ENCODE measurements at places on chromosomes 5 and 9.

- DNase-seq = no peak
Measured at GRCh38 chr5:172878933-172879752, 45.1 kb downstream of the ERGIC1 start.

DNA sequence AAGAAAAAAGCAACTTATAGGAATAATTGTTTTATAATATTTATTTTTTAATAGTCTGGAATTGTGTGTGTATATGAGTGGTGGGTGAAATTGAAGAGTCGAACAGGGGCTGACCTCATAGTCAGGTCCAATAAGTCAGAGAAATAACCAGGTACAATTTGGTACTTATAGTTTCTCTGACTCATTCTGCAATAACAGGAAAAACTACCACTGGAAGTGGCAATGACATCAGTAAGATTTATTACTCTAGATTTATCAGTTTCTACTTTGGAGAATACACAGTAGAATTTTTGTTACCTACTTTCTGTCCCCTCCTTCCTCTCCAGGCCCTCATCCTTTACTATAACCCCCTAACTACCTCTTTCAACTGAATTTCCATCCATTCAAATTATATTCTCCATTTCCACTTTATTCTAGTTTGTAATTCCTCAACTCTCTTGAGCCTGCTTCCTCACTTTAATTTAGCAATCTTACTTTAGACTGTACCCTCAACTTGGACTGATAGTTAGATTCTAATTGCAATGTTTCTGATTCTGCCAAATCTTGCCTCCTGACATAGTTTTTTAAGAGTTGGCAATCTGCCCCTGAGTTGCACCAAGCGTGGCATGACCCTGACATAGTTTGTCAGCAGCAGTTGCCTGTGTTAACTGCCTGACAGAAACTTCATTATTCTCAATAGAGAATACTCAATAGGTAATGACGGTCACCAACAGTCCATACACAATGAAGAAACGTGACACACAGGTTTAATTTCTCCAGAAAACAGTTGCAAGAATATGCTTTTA lies 475.3 kb upstream of the RIOK2 start:
- DNase-seq = no peak

DNA sequence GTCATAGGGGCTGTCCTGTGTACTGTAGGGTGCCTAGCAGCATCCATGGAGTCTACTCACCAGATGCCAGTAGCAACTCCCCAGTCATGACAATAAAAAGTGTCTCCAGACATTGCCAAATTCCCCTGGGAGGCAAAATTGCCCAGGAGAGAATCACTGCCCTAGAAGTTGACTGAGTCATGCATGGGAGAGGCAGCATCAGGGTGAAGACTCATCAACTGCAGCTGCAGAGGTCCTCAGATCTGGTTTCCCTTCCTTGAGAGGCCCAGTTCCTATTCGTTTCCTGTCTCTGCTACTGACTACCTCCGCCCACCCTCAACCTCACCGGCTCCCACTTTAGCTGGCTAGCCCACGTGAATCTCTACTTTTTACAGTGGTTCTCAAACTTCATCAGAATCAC lies 88.6 kb upstream of the AGXT2 start:
- no peak for DNase-seq

GRCh38 chr5:158287643-158288271 lies 428.8 kb upstream of the CLINT1 start:
- DNase-seq = no peak

GRCh38 chr5:107090506-107090905 lies 580.2 kb downstream of the EFNA5 start:
- no peak for DNase-seq

DNA sequence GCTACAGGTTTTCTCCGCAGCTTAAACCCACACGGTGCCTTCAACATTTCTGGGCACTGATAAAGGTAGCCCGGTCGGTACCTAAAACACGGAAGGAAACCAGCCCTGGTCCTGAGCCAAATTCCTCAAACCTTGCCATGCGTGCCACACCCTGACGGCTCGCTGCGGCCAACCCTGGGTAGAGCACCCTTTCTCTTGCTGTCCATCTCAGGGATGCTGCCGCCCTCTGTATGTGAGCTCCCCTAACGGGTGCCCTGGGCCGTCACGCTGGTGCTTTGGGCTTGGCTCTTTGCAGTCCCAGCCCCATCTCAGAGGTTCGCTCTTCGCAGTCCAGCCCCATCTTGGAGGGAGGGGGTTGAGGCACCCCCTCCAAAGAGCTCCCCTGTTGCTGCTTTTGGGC lies 43.9 kb downstream of the PNPLA7 start:
- DNase-seq = no peak

- DNase-seq = no peak
Measured at GRCh38 chr9:3884736-3885135, 358.9 kb upstream of the RFX3 start.

GRCh38 chr9:37669232-37669631 lies 18.5 kb downstream of the FRMPD1 start:
- no peak for DNase-seq

DNA sequence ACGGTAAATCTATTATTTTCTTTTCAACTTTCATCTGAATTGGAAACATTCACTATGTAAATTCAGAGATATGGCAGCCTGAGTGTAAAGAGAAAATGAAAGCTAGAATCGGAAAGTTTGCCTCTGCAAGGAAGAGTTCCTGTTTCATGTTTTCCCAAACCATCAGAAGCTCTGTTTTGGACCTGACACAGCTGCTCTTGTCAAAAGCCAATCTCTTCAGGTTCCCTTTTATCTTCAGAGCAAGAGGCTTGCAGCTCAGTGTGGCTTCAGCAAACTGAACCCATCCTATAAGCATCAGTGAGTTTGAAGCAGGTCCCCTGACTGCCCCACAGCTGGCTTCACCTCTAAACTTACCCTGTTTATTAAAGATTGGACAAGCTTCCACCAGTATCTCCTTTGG lies 1099.7 kb downstream of the DTWD2 start:
- DNase-seq = no peak

GRCh38 chr9:105297442-105298075 lies 53.1 kb downstream of the SLC44A1 start:
- no peak for DNase-seq

DNA sequence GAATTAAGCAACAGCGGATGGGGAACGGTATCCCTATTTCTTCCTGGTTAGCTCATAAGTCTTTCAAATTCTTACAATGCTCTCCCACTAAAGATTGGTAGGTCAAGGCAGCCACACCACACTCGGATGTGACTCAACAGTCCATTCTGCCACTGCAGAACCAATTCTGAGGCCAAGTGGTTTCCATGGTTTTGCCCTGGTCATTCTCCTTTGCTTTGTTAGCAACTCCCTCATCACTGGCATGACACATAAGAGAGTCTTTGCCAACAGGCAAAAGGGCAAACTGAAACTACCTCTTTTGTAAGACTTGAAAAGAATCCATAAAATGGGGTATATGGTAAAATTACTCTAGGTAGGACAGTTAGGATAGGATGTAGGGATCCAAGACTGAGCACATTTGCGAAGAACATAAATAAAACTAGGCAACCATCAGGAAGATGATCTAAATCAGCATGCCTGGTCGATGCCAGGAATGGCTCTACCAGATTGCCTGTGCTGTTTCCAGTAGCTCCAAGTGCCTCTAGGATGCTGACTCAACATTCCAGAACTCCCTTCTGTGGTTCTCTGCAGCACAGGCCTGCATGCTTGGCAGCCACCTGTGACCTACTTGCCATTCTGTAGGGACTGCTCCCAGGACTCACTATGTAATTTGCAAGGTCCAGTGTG lies 105.4 kb downstream of the DCP2 start:
- no peak for DNase-seq

DNA sequence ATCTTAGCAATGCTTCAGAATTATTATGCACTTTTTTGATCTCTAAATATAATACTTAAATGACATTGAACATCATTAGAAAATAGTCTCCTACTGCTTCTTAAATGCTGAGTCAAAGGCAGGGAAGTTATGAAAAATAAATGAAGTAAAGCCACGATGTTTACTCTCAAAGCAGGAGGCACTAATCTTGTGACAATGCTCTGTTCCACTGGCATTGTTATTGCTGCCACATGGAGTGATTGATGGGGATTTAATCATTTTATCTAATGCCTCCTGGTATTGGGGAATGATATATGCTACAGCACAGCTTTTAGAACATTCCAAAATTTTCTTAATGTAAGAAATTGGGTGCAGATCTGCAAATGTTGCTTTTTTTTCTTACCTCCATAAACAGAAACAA lies 1655.4 kb upstream of the NUDT12 start:
- DNase-seq = no peak

- no peak for DNase-seq
Measured at GRCh38 chr5:65017636-65018035, 248.9 kb downstream of the CWC27 start.

DNA sequence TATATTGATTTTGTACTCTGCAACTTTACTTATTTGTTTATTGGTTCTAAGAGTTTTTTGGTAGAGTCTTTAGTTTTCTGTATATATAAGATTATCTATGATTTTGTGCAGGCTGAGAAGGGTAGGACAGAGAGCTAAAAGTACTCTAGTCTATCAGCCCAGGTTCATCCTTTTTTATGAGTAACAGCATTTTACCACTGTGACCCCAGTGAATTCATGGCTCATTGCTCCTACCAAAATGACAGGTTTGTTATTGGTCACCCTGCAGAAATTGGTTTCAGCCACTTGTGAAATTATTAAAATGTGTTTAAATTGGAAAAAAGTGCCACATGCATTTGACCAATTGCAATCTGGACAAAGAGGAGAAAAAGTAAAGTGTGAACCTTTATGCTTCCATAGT lies 421.4 kb upstream of the DAB2 start:
- no peak for DNase-seq

GRCh38 chr5:9263656-9264055 lies 282.2 kb downstream of the SEMA5A start:
- no peak for DNase-seq

DNA sequence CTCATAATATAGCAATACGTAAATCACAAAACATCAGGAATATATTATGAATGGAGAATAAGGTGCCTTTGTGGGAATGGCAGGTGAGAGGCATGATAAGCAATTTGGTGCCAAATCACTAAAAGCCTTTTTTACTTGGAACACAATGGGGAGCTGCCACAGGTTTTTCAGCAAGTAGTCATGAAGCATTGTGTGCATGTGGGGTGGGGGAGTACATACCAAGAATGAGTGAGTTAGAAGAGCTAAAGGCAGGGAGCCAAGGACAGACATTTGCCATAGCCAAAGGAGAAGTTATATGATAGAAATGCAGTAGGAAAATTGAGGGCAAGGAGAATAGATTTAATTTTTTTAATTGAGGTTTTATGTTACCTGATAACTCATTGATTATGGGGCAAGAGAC lies 445.0 kb upstream of the SMC2 start:
- no peak for DNase-seq
